ENCODE measurements at places on chromosomes 2 and 18.

DNA sequence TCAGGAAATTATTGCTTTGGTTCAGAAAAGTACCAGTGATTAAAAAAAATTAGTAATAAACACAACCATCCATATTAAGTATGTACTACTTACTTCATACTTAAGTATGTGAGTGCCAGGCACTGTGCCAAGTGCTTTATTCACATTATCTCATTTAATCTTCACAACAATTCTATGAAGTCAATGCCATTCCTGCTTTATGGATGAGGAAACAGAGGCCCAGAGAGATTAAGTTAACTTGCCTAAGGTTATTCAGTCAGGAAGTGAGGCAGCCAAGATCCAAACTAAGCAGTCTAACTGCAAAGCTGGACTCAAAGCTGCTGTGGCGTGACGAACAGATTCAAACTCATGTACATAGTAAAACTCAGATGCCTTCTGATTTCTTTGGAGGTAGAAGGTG lies 22.3 kb downstream of the DTNB start:
- no peak for DNase-seq

DNA sequence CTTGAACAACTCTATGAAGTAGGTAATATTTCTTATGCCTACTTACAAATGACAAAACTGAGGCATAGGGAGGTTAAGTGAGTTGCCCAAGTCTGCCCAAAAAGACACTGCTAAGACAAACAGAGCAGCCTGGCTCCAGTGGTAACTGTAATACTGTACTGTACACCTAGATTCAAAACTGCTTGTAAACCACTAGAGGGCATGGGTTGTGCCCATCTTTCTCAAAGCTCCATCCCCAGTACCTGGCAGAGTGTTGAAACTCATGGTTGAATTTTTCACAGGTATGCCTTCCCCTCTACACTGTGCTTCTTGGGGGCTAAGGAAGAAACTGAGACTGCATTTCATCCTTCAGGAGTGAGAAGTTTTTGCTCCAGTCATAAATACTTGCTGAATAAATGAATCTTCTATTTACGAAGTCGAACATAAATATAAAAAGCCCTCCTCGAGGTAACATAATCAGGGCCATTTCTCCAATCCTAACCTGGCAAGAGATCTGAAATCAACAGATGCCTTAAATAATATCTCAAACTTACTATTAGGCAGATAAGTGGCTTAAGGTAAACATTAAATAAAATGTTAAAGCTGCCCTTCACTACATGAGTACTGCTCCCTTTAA lies 2.0 kb downstream of the PPP4R1 start:
- DNase-seq: peak; percentile 78

GRCh38 chr2:39183673-39184072 lies 60.1 kb downstream of the CDKL4 start:
- no peak for DNase-seq

DNA sequence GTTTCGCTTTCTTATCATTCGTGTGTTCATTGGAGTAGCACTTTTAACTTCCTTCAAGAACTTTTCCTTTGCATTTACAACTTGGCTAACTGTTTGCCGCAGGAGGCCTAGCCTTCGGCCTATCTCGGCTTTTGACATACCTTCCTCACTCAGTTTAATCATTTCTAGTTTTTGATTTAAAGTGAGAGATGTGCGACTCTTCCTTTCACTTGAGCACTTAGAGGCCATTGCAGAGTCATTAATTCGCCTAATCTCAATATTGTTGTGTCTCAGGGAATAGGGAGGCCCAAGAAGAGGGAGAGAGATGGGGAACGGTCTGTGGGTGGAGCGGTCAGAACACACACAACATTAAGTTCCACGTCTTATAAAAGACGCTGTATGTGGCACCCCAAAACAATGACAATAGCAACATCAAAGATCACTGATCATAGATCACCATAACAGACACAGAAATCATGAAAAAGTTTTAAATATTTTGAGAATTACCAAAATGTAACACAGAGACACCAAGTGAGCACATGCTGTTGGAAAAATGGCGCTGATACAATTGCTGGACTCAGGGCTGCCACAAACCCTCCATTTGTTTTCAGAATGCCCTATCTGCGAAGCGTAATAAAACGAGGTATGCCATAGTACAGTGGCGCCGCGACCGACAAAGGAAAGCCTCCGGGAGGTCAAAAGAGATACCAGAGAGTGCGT lies 553 bp downstream of the TIGD1 start:
- peak; percentile 73 for DNase-seq

DNA sequence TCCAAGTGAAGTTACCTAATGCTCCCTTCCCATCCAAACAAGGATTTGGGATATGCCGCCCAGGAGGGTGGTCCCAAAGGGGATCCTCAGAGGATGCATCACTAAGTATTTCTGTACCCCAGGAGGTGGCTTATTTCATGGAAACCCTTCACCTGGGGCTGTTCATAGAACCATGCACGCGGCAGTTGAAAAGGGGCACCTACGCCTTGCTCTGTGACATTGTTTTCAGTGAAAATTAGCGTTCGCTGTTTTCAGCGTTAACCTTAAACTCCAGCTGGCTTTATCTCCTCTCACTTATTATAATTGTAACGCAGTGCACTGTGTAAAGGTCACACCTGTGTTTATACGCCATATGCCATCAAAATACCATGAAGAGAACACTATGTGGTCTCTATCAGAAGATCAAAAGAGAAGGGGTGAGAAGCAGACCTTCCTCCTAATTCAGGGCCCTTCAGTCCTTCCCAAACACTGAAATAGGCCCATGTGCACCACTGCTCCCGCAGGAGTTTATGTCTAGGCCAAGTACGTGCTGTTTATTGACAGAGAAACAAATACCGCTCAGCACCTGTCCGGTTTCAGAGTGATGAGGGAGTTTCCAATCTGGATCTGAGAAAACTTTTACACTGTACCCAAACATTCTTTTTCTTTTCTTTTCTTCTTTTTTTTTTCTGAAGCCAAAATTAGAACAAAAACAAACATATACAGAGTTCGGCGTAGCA lies 162.1 kb downstream of the BCL2 start:
- DNase-seq: peak; percentile 59

DNA sequence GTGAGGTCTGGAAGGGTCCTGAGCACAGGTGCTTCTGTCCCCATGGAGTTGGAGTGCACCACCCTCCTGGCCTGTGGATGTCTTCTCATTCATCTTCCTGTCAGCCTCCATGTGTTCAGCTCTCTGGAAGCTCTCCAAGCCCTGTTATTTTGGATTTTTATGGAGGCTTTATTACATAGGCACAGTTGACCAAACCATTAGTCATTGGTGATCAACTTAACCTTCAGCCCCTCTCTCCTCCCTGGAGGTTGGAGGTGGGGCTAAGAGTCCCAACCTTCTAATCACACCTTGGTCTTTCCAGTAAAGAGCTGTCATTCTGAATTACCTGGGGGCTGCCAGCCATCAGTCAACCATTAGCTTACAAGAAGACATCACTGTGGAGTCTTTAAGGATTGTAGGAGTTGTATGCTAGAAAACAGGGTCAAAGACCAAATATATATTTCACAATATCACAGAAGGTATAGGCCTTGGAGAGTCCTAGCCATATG lies 7.5 kb upstream of the MCFD2 start:
- no peak for DNase-seq

Measured in Karpas-422 (cell line).